ENCODE measurements at places on chromosomes 13 and 19.

DNA sequence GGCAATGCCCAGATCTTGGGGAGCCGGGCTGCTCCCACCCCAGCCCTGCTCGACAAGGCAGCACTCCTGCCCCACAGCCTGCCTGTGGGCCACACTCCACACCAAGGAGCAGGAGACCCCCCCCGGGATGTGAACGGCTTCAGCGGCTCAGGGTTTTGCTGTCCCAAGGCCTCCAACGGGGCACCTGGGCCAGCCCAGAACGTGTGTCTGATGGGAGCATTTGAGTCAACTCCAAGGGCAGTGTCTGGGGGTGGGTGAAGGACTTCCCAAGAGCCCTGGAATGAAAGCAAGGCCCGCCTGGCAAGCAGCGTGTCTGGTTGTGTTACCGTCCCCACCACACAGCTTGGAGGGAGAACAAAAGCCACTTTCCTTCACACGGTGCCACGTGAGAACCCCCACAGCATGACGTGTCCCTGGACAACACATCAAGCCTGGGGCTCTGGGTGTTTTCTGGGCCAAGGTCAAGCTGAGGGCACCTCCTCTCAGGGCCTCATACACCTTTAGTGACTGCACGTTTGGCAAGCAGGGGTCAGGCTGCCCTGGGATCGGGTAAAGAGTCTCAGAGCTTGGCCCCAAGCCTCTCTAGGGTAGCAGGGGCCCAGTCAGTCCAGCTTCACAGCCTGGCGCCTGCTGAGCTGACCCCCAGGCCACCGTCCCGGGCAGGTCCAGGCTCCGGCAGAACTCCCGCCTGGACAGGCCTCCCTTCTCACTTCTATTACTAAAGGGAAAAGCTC lies 6.0 kb downstream of the C13orf46 start:
- no peaks in the 10 kb centered on the region for H3K4me1 ChIP-seq
- no peaks in the 10 kb centered on the region for H3K36me3 ChIP-seq
- H3K27me3 ChIP-seq, result no peaks in the 10 kb centered on the region
- no peak for DNase-seq

DNA sequence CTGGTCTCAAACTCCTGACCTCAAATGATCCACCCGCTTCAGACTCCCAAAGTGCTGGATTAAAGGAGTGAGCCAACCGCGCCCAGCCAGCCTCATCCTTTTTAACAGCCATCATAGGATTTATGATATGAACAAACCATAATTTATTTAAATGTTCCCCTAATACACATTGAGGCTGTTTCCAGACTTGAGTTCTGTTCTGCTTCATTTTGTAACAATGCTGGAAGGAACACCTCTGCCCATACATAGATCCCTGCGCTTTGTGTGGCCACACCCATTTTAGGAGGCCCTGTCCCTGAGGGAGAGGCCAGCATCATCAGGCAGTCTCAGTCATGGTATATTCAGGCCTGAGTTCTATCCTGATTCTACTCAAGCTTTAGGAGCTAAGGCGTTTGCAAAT lies 35.9 kb downstream of the TPT1 start:
- H3K27ac ChIP-seq, result no peak overlapping the region
- H3K4me3 ChIP-seq, result no peak overlapping the region
- peaks cover 6% of the 10 kb centered on the region for H3K4me1 ChIP-seq
- H3K27me3 ChIP-seq, result peaks cover 7% of the 10 kb centered on the region
- no peaks in the 10 kb centered on the region for H3K36me3 ChIP-seq
- no peak for DNase-seq

GRCh38 chr13:45576466-45576865 lies 39.1 kb downstream of the ERICH6B start:
- DNase-seq, result no peak
- H3K4me3 ChIP-seq, result no peak overlapping the region
- no peaks in the 10 kb centered on the region for H3K4me1 ChIP-seq
- H3K27me3 ChIP-seq, result peaks cover 2% of the 10 kb centered on the region

DNA sequence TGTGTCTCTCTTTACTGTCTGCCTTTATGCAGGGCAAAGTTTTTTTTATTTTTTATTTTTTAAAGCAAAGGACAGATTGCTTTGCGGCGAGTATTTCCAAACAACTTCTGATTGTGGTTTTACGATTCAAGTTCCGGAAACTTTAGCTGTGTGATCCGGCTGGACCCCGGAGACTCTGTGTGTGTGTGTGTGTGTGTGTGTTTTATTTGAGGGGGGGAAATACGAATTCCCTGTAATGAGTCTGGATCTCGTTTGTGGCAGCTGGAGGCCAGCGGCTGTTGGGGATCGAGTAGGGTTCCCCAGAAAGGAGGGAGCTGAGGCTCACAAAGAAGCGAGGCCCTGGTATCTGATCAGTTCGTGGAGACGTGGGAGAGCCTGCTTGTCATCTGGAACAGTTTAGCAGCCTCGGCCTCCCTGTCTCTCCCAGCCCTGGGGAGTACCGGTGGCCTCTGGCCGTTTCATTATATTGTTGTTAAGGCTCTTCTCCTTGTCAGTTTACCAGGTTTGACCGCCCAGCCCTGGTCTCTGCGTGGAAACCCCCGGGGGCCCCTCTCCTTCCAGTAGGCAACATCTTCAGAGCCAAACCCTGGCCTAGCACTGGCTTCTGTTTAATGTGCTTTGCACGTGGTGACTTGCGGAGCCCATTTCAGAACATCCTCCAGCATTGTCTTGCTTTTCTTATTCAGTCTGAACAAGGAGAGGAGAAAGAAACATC lies 1.3 kb downstream of the FARP1 start:
- peak overlapping the region; percentile 97 for H3K4me3 ChIP-seq
- H3K36me3 ChIP-seq, result peaks cover 2% of the 10 kb centered on the region
- DNase-seq, result no peak
- peak overlapping the region; percentile 91 for H3K27ac ChIP-seq
- H3K27me3 ChIP-seq, result peaks cover 3% of the 10 kb centered on the region
- H3K4me1 ChIP-seq, result peaks cover 34% of the 10 kb centered on the region

DNA sequence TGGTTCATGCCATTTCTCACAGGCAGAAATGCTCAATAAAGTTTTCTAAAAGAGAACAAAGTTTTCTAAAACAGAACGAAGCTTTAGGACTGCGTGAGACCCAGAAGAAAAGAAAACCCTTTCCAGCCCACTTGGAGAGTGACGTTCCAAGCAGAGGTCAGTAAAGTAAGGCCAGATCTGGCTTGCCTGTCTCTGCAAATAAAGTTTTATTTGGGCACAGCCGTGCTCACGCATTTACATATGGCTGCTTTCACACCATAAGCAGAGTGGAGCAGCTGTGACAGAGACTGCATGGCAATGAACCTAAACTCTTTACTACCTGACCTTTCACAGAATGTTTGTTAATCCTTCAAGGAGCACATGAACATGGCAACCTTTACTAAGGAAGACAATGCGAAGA lies 23.6 kb downstream of the IRS2 start:
- H3K4me1 ChIP-seq, result no peaks in the 10 kb centered on the region
- no peaks in the 10 kb centered on the region for H3K36me3 ChIP-seq
- no peaks in the 10 kb centered on the region for H3K27me3 ChIP-seq
- H3K27ac ChIP-seq, result no peak overlapping the region
- H3K4me3 ChIP-seq, result no peak overlapping the region

DNA sequence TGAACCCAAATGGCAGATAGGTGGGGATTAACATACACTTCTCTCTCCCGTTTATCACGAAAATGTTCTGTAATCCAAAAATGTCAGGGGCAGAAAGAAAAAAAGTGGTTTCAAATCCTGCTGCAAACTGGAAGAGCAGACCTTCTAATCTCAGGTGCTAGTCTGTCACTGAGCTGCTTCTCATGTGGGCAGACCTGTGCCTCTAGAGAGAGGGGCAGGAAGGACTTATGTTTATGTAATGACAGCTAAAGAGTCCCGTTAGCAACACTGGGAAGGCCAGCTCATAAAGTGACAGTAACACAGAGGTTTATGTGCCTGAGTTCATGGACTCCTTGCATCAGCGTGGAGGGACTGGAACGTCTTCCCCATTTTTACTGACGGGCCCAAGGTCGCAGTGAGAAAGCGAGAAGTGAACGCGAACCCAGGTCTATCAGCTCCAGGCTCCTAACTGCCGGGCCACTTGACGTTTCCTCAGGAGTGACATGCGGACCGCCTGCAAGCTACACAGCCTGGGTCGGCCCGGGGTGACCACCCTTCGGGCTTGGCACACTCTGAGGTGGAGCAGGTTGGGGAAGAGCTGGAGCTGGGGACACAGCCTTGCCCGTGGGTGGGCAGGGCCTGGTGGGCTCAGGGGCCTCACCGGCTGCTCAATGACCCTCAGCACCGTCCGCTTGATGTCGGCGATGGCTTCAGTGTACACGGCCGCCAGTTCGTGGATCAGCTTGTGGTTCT lies 9.6 kb upstream of the RSPH6A start:
- peaks cover 20% of the 10 kb centered on the region for H3K36me3 ChIP-seq
- DNase-seq, result no peak
